ENCODE measurements at places on chromosomes 7 and 10.

DNA sequence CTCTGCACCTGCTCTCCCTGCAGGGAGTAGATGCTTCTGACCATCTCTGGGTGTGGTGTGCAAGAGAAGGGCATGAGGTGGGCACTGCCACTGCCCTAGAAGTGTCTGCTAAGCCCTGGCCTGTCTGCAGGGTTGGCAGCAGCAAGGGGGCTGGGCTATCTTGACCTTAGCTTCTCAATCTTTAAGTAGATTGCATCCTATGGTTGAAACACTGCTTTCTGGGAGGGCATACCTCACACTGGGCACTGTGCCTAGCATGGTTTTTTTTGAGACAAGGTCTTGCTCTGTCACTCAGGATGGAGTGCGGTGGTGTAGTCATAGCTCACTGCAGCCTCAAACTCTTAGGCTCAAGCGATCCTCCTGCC is 54.9 kb downstream of the CLIP2 start:
- no peak for DNase-seq

DNA sequence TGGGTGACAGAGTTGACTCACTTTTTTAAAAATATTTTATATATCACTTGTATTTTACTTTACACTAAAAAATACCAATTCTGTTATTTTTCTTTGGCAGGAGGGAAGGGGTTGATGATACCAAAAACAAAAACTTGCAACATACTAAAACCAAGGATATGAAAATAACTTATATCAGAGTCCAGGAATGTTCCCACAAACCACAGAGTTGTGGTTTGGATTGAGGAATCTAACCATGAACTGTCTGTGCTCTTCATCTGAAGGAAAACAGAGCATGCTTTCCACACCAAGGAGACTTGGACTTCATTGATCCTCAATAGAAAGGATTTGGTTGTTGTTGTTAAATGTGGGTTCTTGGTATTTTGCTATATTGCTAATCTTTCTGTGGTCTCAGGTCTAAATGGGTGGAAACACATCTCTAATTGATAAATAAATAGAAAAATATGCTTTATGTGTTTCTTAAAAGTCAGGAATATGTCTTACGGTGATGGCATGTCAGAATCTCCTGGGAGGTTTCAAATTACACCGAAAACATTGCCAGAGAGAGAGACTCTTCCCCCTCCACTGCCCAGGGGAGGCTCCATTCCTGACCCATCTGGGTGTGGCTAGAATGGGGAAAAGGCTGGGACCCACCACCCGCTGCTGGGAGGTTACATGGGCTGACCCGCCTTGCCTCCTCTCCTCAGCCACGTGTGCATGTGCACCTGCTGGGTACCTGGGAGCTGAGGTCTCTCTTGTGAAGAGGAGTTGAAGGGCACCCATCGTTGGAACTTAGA is 46.9 kb upstream of the STK17A start:
- no peak for DNase-seq

GRCh38 chr7:19871102-19871501 is 97.7 kb upstream of the TMEM196 start:
- no peak for DNase-seq

GRCh38 chr10:6843894-6844650 is 264.0 kb upstream of the PRKCQ start:
- DNase-seq = no peak

DNA sequence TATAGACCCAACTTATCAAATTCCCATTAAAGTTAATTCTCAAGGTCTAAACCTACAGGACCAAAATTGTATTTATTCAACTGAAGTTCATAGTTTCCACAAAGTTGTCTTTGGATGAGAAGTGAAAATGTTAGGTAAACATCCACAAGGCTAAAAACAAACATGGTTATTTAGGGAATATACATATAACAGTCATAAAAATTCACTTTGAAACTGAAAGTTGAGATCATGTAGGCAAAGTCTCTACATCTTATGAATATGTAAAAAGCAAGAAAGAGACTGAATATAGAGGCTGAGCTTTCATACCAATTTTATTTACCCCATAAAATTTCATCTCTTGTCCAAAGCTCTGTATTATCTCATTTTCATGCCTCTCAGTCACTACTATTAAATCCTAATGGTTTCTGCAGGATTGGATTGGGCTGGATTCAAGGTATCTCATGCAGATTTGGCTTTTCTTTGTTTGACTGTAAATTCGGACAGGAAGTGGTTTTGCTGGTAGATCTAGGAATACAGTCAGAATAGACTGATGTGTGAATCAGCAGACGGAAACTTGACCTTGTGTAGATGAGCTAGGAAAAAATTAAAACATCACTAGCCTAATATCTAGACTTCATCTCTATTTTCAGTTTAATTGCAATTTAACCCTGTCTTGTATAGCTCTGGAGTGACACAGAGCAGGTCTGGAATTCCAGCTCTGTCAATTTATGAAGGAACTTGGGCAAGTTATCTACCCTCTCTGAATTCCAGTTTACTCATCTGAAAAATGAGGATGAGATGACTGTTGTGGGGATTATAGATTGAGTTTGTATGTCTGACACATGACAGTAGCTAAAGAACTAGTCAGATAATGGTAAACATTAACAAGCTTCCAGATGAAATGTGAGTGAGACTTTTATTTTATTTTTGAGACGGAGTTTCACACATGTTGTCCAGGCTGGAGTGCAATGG is 27.3 kb upstream of the SKAP2 start:
- no peak for DNase-seq

DNA sequence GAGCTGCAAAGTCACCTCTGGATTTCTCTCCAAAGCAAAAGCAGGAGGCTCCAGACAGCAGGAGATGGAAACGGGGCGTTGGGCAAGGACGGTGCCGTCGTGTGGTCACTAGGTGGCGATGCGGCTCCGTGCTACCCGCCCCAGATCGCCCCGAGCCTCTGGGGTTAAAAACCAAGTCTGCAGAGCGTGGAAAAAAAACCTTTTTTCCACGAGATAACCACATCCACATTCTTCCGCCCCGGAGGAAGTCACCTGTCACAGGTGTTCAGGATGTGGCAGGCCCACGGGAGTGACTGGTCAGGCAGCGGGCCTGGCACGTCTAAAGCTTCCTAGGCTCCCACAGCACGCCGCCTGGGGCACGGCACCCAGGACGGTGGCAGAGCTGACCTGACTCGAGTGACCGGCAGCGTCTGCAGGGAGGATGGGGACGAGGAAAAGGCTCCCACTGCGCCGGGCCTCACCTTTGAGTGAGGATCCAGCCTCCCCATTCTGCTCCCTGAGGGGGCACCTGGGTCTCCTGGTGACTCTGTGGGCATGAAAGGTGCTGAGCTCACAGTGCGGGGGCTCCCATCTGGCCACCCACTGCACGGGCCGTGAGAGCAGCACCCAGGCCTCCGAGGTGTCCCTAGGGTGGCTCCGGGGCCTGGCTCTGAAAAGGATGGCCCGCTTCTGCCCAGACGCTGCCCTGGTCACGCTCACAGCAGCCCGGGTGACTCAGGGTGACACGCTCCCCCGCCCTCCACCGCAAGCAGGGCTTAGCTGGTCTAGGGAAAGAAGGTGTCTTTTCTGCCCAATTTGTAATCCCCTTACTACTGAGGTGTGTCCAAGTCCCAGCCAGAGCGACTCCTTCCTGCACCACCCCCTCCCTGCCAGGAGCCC is 71.3 kb upstream of the TNRC18 start:
- DNase-seq = peak; percentile 85

DNA sequence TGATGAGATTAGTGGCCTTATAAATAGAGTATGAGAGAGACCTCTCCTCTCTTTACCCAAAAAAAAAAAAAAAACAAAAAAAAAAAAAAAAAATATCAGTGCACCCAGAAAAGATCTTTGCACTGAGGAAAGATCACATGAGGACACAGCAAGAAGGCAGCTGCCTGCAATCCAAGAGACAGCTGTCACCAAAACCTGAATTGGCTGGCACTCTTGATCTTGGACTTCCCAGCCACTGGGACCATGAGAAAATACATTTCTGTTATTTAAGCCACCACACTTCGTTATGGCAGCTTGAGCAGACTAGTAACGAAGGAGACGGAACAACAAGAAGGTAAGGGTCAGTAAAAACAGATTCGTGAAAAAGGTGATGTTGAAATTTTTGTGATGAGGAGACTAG is 47.0 kb downstream of the TMEM106B start:
- DNase-seq = no peak

GRCh38 chr7:12161146-12161545 is 49.9 kb upstream of the TMEM106B start:
- no peak for DNase-seq

- DNase-seq = no peak
These were observed 9.4 kb upstream of the PPIA start for GRCh38 chr7:44787041-44787440.

DNA sequence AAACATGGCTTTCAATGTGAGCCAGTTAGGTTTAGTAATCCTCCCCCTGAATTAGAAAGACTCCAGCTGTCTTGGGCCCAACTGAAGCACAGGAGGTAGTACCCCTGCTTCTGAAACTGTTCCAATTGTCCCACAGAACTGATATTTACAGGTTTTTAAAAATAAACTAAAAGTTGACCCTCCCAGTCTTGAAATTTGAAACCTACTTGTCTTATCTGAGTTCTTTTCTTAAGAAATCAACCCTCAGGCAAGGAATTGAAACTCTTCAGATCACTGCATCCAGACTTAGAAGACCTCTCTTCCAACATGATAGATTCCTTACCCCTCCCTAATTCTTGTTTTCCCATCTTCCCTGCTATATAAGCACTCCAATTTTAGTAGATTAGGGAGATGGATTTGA is 13.3 kb upstream of the ARHGAP21 start:
- no peak for DNase-seq

GRCh38 chr10:92183199-92183598 is 107.7 kb downstream of the CPEB3 start:
- no peak for DNase-seq

- no peak for DNase-seq
These were observed 26.1 kb upstream of the FAM221A start for GRCh38 chr7:23653942-23654341.

DNA sequence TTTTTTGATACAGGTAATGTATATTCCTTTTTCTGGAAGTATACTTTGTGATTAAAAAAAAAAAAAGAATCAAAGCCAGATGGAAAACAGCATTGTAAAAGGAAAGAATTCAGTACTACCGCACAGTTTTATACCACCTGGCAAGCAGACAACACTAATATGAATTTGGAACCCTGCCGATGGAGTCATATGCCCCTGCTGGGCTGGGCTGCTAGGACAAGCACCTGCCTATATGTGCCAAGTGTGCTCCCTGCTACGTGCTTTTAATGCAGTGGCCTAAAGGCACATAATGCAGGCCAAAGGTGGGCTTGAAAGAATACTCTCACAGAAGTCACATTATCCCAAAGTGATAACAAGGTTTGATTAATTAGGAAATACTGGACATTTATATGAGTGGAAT is 29.8 kb upstream of the WAC start:
- DNase-seq = no peak

DNA sequence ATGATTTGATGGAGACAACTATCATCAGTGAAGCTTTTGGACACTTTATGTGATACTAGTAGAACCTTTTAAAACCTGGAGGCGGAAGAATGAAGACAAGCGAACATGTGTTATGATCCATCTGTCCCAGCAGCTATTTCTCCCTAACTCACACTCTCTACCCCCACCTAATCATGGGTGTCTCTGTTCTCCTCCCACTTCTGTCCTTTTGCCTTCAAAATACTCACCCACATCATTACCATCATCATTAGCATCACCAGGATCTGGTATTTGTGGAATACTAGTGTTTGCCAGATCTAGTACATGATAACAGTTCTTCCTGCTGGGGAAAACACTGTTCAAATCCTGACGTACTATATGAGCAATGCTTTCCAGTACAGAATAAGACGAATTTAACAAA is 287.7 kb downstream of the DOCK4 start:
- no peak for DNase-seq

GRCh38 chr7:75961218-75961617 is 33.2 kb downstream of the TMEM120A start:
- DNase-seq = no peak

GRCh38 chr7:16774986-16775385 is 21.4 kb downstream of the TSPAN13 start:
- DNase-seq = no peak

DNA sequence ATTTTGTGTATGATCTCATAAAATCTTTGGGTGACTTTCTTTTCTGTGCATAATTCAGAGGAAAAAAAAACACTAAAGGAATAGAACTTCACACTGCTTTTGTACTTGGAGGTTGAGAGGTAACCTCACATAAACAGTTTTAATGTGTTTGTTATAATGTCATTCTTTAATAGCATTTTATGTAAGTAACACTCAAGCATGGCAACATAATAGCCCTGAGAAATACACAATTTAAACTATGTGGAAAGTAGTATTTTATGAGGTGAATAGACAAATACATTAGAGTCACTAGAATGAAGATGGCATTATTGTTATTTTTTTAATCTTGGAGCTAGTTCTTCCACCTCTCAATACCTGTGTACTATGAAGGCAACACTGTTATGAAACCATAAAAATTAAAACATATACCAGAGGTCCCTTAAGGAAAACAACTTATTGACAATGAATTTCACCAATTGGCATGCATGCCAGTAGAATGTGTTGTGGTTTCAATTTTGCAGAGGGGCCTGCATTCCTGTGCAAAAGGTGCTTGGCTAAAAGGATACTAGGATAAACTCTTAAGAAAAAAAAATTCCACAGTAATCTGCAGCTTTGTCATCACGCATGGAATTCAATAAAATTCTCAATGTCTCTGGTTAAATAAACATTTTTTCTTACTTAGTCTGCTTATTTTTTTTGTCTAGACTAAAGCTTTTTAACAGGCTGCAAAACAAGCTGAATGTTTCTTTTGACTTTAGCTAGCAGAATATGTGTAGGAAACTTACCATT is 102.5 kb downstream of the CD36 start:
- DNase-seq = no peak

DNA sequence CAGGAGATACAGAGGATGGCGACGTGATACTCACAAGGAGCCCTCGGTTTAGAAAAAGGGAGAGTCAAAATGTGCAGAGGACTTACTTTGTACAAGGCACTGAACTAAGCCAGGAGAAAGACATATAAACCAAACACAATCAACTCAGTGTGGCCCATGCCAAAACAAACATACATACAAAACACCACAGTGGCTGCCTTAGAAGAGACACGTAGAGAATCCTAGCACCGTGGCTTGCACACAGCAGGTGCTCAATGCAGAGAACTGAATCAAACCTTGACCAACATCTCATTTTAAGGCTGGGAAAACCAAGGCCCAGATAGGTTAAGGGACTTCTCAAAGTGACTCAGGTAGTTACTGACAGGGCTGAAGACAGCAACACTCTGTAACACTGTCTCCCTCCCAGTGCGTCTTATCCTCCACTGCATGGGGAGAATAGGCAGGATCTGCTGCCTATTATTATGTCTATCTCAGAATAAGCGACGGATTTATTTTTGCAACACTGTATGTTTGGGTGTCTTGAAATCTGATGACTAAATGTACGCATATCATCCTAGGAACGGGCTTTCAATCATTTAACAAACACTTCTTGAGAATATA is 11.0 kb downstream of the SORBS1 start:
- no peak for DNase-seq

GRCh38 chr7:33604056-33604455 is 301.3 kb upstream of the BMPER start:
- DNase-seq = no peak

- no peak for DNase-seq
These were observed 168.8 kb upstream of the POT1 start for GRCh38 chr7:125098377-125098970.

- no peak for DNase-seq
These were observed 264.2 kb upstream of the PCDH15 start for GRCh38 chr10:55065185-55065584.

GRCh38 chr10:79923669-79924068 is 25.2 kb downstream of the SFTPD start:
- peak; percentile 4 for DNase-seq
